ENCODE measurements at places on chromosomes 5 and 9.

DNA sequence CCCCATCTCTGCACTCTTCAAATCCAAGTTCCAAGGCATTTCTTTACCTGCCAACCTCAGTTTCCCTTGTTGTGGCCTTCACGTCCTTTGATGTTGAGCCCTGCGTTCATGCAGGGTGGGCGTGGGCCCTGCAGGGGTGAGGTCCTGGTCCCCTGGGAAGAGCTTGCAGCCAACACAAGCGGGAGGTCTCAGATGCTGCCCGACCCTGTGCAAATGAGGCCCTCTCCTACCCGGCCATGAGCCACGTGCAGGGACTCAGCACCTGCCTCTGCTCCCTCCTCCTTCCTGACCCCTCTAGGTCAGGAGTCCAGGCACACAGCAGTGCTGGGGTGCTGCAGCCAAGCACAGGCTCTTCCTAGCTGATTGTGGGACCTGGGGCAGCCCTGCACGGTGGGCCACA lies 124.5 kb downstream of the ADAMTS2 start:
- no peak for DNase-seq

- DNase-seq: no peak
These were observed 52.7 kb upstream of the ELL2 start for GRCh38 chr5:96014395-96014794.

GRCh38 chr5:119322948-119323537 lies 32.8 kb upstream of the TNFAIP8 start:
- no peak for DNase-seq

- no peak for DNase-seq
These were observed 110.0 kb upstream of the RPS23 start for GRCh38 chr5:82388181-82388580.

DNA sequence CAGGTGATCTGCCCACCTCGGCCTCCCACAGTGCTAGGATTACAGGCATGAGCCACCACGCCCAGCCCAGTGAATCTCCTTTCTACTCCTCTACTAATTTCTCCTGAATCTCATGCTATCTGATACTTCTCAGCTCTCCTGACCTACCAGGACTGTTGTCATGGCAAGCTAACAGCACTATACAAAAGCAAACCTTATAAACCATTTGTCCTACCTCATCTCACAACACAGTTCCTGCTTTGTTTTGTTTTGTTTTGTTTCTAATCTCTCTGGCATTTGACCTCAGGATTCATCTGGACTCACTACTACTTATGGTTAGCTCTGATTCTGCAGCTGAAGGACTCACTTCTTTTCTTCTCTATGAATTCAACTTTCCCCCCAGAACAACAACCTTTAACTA lies 734.8 kb downstream of the TLE1 start:
- no peak for DNase-seq

GRCh38 chr5:78095125-78095524 lies 199.4 kb downstream of the AP3B1 start:
- no peak for DNase-seq
